Forelimb muscle (tissue), 1 donor: ENCODE measurements at places on chromosomes 11 and 22. TPM values are rescaled to one million over a fixed set of nuclear protein-coding genes. Genes with fewer than 3 reads are reported as not detected.
A peak's percentile ranks its signal among the peaks of the same experiment; 100 is the strongest.

DNA sequence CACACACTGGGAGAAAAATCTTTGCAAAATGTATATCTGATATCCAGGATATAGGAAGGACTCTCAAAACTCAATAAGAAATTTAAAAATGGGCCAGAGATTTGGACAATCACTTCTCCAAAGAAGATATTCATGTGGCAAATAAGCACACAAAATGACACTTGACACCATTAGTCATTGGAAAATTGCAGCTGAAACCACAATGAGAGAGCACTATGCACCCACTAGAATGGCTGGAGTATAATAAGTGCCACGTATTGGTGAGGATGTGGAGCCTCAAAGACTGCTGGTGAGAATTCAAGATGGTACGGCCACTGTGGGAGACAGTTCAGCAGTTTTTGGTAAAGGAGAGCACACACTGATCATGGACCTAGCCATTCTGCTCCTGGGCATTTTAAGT lies 12.8 kb upstream of the OSBPL5 start:
- no peak for DNase-seq

- peak; percentile 35 for DNase-seq
Measured at GRCh38 chr11:64358907-64359711, at the start of gene RPS6KA4. TSS of gene RPS6KA4 (plus strand) at chr11:64359162. CDS start at chr11:64359236, 74 bp downstream.

- no peak for DNase-seq
Measured at GRCh38 chr11:14189874-14190273, 169.1 kb downstream of the RRAS2 start.

DNA sequence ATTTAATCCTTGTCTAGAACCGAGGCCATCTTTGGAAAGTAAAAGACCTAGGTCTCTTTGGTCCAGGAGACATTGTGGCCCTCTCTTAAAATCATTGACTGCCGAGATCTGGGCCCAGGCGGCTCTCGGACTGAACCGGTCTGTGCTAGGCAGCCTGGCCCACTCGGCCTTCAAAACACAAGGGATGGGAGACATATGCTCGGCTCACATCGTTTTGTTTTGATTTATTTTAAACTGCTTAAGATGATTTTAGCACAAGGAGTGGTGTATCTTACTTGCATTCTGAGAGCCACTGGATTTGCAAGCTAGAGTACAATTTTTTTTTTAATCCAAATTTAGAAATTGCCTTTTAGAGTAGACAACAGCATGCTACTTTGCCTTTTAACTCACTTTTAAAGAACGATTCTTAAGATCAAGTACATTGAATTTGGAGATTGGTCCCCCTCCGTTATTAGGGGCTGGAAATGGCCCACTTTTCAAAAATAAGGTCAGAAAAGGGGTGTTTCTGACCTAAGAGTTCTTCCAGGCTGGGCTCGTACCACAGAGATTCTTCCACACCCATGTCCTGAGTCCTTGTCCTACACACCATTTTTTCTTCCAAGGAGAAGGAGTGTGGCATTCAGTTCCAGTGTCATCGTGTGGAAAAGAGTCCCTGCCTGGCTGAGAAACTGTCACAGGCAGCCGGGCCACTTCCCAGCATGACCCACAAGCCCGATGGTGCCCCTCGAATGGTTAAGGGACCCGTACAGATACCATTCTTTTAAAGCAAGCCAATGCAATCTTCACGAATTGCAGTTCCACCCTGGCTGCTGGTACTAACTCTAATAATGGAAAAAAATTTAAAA lies 80.5 kb upstream of the WNT7B start:
- DNase-seq, result no peak

PGA5 gene
- polyA plus RNA-seq, result 1.7 TPM

CHADL gene
- 4.5 TPM for polyA plus RNA-seq
